ENCODE measurements at places on chromosomes 11 and 22. TPM values are rescaled to one million over a fixed set of nuclear protein-coding genes. Genes with fewer than 3 reads are reported as not detected.

The CSNK1E gene
- 97.2 TPM for total RNA-seq

The TCN2 gene
- total RNA-seq, result 9.3 TPM

The CABP4 gene
- total RNA-seq, result 0.20 TPM

The C11orf16 gene
- not detected for total RNA-seq

The CARNS1 gene
- 0.20 TPM for total RNA-seq

The MS4A18 gene
- total RNA-seq, result not detected

The MMP10 gene
- 0.40 TPM for total RNA-seq

The CNTF gene
- 1.8 TPM for total RNA-seq

The ZBTB16 gene
- 13.7 TPM for total RNA-seq

The RAB36 gene
- total RNA-seq, result 2.3 TPM

The KRTAP5-11 gene
- not detected for total RNA-seq

The RABL2B gene
- total RNA-seq, result 14.3 TPM

The SMCO4 gene
- total RNA-seq, result 47.2 TPM

DNA sequence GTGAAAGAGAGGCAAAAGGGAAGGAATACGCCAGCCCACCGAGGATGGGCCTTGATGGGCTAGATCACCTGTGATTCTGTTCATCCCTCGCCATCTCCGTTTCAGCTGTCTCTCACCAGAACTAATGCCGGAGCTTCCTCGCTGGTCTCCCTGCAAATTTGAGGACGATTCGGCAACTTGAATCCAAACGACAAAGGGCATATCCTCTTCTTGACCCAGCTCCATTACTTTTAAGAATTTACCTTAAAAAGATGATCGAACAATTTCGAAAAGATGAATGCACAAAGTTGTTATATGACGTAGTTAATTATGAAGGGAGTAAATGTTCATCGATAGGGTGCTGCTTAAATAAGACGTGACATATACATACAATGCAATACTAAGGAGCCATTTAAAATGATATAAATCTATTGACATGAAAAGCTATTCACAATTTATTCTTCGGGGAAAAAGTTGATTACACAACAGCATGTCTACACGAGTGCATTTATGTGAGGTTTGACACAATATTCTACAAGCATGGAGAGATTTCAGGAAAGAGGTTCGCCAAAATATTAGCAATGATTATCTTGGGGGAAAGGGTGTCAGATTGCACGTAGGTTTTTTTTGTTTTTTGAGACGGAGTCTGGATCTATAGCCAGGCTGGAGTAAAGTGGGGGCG is 937 bp upstream of the FAM168A start:
- DNase-seq, result no peak

GRCh38 chr22:22865311-22866072 is 22.1 kb upstream of the IGLL5 start:
- no peak for DNase-seq

DNA sequence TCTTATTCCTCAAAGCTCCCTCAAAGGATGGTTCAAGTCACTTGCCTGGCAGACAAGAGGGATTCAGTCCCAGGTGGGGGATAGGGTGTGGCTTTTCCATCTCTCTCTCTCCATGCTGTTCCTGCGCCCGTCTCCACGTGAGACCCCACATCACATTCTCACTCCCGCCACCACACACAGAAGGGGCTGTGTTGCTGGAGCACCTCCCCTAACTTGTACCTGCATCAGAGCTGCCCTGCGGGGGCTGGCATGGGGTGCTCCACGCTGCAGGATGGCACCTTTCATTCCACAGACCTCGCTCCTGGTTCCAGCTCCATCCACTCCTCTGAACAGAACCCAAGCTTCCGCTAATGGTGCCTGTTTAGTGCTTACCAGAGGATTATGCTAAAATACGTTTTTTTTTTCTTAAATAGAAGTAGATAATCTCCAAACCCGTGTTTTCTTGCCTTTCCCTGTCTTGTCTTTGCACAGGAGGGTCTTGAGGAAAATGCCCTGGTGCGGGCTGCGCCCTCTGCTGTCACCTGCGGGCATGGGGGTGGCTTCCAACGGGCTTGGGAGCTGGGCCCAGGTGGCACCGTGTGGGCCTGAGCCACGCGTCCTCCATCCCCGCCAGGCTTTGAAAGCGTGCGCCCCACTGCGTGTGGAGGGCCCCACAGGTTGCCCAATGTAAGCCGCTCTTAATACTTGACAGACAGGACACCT is 985.6 kb downstream of the BRD1 start:
- DNase-seq, result no peak

- no peak for DNase-seq
Measured at GRCh38 chr22:23503142-23503541, 76.9 kb downstream of the IGLL1 start.

- DNase-seq, result no peak
Measured at GRCh38 chr22:45208993-45209838, 31.5 kb downstream of the KIAA0930 start.

- no peak for DNase-seq
Measured at GRCh38 chr22:30294066-30294465, 4.8 kb upstream of the CASTOR1 start.

DNA sequence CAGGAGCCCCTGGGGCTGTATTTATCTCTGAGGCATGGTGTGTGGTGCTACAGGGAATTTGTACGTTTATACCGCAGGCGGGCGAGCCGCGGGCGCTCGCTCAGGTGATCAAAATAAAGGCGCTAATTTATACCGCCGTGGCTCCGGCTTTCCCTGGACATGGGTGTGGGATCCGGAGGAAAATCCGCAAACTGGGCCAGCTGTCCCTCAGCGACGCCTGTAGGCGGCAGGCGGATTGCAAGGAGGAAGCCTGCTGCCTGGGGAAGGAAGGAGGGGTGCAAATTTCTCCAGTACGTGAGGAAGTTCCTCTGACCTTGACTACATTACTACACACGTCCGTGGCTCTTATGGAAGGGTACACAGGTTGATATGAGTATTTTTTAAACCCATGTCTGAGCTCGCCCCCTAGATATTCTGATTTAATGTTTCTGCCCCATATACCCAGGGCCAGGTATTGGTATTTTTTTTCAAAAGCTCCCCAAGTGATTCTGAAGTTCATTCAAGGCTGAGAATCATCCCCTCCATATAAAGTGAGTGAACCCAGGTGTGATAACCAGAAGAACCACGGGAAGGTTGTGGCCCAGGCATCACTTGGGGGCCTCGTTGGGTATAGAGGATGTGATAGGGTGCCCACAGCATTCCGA is 2.8 kb downstream of the MYOD1 start:
- no peak for DNase-seq

DNA sequence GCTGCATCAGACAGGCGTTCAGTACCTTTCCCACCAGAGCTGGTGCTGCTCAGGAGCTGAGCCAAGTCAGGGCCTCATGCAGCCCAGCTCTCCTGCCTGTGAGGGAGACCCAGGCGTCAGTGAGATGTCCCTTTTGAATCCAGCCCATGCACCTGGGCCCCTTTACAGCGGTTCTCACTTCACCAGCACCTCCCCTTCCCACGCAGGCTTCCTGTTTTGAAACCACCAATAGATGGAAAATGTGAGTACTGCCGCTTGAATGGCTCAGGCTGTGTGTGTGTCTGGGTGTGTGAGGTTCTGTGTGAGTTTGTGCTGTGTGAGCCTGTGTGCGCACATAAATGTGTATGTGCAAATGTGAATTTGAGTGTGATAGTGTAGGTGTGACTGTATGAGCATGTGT is 88.4 kb downstream of the UBASH3B start:
- peak; percentile 44 for DNase-seq

DNA sequence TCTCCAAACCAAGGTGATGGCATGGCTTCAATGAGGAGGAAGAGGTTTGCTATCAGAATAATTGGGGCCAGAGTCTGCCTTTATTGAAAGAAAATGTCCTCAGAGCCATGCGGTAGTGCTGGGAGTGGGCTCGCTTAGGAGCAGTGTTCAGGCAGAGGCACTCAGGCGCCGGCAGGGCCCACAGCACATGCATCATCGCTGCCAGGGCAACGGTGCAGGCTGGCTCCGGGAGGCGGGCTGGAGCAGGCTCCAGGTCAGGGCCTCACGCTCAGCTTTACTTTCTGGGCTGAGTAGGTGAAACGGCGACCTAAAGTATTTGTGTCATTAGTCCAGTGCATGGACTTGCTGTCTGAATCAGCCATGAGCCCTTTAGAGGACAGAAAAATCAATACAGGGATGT is 169.9 kb upstream of the CCDC90B start:
- no peak for DNase-seq

DNA sequence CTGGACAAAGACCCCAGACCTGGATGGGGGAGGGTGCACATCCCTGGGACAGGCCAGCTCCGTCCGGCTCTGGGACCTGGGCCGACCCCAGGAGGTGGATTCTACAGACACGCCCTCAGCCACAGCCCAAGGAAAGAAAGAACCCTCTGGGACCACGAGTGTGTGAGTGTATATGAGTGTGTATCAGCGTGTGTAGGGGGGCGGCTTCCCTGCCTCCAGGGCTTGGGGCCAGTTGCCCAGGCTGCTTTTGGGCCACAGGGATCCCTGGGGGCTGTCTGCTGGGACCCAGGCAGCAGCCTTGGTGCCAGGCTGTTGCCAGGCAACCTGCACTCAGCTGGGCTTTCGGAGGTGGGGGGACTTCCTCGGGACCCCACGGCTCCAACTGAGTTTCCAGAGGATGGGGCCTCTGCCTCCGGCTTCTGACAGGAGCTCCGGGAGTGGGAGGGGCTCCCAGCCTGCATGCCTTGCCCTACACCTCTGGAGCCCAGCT is 8.9 kb downstream of the DUSP8 start:
- DNase-seq, result no peak

GRCh38 chr11:34213366-34213765 is 107.9 kb downstream of the NAT10 start:
- no peak for DNase-seq

GRCh38 chr11:126743628-126744027 is 256.9 kb downstream of the KIRREL3 start:
- DNase-seq, result no peak

DNA sequence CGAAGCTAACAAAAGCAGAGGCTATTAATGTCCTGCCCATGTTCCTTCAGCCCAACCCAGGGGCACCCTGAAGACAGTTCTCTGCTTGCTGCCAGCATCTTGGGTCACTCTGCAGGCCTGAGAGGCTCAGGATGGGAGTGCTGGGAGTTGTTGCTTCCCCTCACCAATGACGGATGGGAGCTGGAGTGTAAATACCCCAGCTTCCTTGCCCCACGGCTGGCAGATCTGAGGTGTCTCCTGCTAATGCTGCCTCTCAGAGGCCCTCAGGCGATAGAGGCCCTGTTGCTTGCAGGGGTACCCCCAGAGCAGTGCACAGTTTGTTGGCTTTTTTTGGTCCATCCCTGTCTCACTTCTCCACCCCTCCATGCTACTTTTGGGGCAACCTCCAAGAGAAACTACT is 32.9 kb downstream of the IFT27 start:
- no peak for DNase-seq

- DNase-seq, result no peak
Measured at GRCh38 chr11:17171916-17172315, 35.9 kb downstream of the PIK3C2A start.

GRCh38 chr11:63567044-63567840 is 4.1 kb upstream of the PLAAT2 start:
- peak; percentile 55 for DNase-seq

DNA sequence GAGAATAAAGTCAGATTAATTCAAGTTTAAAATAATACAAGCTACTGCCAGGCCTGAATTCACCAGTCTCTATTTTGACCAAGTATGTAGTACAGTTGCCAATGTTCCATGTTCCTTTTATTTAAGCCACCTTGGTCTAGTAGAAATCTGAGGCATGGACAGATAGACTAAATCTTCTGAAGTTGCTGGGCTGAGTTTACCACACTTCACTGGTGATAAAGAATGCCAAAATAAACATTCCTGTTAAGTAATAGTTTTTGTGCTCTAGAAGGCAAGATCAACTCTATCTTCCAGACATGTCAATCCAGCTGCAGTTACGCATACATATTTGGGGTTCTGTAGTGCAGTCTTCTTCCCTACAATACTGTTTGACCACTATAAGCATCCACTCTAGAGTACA is 83.9 kb upstream of the C11orf87 start:
- DNase-seq, result no peak

DNA sequence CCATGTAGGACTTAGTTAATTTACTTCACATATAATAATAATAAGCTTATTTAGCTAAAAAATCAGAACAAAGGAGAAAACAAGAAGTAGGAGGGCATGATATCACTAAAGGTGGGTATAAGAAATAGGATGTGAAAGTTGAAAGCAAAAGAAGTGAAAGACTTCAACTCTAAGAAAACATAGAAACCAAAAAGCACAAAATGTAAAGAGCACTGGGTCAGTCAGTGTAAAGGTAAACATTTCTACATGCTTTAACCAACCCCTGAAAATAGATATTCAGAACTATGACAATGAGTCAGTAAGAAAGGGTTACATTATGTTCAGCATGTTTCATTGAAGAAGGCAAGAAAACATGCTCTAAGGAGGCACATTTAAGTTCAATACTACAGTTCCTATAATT is 298.8 kb downstream of the SWAP70 start:
- DNase-seq, result no peak

GRCh38 chr11:111954154-111954553 is 17.0 kb downstream of the DIXDC1 start:
- DNase-seq, result no peak

DNA sequence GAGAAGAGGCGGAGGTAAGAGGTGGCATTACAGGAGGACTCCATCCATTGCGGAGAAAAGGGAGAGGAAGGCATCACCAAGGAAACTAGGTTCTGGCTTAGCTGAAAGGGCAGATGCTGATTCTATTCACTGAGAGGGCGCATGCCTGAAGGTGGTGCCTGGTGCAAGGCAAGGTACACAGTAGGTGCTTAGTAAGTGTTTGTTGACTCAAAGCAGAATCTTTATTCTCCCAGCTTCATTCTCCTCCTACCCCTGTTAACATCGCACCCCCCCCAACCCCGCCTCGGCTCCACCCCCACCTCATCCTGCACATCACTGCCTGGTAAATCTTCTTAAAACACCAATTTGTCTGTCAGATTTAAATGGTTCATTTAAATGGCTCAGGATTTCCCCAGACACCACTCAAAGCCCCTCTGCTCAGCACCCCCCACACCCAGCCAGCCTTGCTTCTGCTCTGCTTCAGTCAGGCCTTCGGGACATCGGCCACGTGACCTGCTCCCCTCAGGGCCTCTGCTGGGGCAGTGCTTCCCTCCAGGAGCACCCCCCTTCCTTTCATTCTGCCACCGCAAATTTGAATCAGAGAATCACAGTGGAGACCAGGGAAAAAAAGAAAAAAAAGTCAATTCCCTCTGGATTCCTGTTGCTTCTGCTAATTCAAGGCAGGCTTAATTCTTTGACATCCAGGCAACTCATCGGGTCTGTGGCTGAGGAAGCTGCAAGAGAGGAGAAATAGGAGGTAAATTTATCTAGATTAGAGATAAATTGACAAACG is 17.8 kb upstream of the RCN1 start:
- no peak for DNase-seq

GRCh38 chr11:35529971-35530495 is 4.6 kb upstream of the PAMR1 start:
- no peak for DNase-seq

GRCh38 chr11:73236854-73237253 is 18.8 kb downstream of the P2RY2 start:
- DNase-seq, result peak; percentile 63

GRCh38 chr11:57873196-57873911 is 111.8 kb downstream of the CTNND1 start:
- DNase-seq, result no peak
